ENCODE measurements at places on chromosomes 5 and 9.
A peak's percentile ranks its signal among the peaks of the same experiment; 100 is the strongest.

- DNase-seq = peak; percentile 27
Measured at GRCh38 chr9:117414906-117415331, at the start of gene ASTN2. ASTN2 (minus strand) TSS chr9:117415057; CDS start chr9:117414938, 119 bp downstream.

DNA sequence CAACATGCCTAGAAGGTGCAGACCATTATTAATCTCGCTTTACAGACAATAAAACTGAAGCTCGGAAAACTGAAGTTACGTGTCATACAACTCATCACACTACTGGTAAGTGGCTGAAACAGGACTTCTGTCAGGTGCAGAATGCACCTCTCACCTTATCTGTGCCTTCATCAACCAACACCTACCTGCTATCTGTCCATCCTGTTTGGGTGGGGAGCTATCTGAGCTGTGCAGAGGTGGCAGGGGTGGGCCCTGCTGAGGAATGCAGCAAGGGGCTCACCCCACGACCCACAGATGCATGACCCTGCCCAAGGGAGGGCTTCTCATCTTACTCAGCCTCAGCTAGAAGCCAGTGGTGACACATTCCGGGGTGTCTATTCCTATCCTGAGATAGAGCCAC is 81.6 kb downstream of the SLIT3 start:
- no peak for DNase-seq

DNA sequence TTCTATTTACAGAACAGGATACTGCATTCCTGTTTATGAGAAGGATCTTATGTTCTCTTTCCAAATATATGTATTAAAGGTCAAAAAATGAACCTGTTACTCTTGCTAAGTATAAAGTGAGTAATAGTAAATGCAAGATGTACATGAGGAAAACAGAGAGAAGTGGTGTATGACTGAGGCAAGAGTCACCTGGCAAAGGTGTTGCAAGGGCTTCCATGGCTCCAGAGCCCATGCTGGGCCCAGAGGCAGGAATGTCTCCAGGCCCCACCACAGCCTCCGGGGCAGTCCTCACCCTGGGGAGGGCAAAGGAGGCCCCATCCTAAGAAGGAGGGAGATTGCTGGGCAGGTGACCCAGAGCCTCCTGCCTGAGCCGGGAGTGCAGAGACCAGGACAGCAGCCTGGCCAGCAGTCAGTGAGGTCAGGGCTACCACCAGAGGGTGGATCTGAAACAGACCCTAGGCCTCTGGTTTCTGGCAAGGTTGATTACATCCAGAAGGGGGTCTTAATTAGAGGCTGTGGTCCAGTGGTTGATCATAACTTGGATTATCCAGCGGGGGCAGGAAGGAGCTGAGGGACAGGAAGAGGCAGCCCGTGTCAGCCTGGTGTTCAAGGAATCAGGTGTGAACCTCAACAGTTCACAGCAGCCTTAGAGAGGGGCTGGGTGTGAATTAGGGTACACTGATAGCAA is 57.3 kb upstream of the CPLX2 start:
- DNase-seq = peak; percentile 65

- DNase-seq = no peak
Measured at GRCh38 chr9:89850153-89850552, 245.3 kb downstream of the GADD45G start.

- no peak for DNase-seq
Measured at GRCh38 chr9:133355881-133356357, 368 bp downstream of the SURF1 start.

GRCh38 chr5:107248066-107248695 is 422.6 kb downstream of the EFNA5 start:
- DNase-seq = peak; percentile 63

DNA sequence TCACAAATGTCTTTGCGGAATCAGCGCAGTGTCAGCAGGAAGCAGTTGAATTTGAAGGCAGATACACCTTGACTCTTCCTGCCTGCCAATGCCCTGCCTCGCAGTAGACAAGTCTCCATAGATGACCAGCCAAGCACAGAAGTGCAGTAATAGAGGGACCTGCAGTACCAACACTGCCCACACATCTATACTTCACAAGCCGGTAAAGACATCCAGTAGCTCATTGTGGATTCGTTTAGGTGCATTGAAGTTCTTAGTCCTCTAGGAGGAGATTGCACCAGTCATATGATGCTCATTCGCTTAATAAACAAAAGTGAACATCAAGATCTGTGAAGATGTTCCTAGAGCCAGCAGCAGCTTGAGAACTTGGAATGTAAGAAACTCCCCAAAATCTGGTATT is 7.1 kb upstream of the IFNA2 start:
- no peak for DNase-seq

- peak; percentile 34 for DNase-seq
Measured at GRCh38 chr9:113151696-113152630, 1.2 kb downstream of the SLC31A2 start.

GRCh38 chr5:109844148-109844547 is 154.4 kb downstream of the MAN2A1 start:
- peak; percentile 21 for DNase-seq

DNA sequence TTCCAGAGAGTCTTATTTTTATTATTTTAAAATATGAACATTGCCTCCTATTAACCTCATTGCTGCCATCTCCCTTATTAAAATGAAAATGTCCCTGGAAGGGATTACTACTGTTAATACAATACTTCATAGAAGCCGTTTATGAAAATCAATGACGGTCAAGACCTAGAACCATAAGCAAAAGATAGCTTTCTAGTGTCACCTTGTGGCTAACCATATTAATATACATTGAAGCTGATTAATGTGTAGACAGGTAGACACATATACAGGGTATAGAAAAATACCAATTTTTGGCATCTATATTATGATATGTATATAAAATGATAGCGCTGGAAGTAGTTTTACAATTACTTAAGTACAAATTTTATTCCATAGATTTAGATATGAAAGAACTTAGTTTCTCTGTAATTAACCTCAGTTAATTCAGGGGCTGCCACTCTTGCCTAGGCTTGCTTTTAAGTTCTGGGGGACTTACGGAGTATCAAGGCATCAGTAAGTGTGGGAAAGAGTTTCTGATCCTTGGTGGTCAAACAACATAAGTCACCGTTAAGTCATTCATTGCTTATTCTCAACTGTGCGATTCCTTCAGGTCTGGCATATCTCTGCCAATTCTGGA is 2.5 kb upstream of the YTHDC2 start:
- peak; percentile 53 for DNase-seq

DNA sequence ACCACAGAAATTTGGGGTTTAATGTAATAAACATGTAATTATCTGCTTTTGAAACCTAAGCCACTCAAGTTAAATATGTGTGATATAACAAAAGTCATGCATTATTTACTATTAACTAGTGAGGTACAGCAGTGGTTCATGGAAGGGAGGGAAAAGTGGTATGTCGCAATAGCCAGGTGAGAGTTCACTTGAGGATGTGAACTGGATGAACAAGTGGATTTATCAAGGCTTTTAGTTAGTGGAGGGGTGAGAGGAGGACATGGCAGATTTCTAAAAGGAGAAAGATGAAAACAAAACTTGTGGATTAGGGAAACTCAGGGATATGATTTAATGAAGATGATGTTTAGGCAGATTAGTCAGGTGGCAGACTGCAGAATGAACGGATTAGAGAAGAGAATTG is 141.3 kb upstream of the NFIB start:
- DNase-seq = no peak

DNA sequence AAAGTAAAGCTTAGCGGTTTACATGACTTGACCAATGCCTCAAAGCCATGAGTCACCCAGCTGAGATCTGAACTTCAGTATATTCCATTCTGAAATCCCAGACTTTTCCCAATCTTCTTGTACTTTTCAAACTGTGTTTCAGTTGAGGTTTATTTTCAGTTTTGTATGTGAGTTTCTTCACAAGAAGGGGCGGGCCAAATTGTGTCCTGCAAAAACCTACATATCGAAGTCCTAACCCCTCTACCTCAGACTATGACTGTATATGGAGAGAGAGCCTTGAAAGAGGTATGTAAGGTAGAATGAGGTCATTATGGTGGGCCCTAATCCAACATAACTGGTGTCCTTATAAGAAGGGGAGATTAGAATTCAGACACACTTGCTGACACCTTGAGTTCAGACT is 666 bp upstream of the TLR4 start:
- DNase-seq = no peak

DNA sequence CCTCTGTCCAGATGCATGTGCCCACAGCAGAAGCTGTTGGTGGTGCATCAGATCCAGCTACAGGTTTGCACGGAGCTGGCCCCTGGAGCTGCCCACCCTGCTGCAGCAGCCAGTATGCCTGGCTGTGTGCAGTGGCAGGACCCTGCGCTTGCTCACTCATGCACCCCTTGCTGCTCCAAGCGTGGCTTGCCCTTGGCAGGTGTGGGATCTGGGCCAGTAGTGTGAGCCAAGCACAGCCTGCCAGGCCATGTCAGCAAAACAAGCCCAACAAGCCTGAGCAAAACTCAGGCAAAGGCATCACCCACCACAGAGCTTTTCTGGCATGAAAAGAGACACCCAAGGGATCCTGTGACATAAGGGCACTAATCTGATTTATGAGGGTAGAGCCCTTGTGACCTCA is 18.3 kb upstream of the ECPAS start:
- no peak for DNase-seq

DNA sequence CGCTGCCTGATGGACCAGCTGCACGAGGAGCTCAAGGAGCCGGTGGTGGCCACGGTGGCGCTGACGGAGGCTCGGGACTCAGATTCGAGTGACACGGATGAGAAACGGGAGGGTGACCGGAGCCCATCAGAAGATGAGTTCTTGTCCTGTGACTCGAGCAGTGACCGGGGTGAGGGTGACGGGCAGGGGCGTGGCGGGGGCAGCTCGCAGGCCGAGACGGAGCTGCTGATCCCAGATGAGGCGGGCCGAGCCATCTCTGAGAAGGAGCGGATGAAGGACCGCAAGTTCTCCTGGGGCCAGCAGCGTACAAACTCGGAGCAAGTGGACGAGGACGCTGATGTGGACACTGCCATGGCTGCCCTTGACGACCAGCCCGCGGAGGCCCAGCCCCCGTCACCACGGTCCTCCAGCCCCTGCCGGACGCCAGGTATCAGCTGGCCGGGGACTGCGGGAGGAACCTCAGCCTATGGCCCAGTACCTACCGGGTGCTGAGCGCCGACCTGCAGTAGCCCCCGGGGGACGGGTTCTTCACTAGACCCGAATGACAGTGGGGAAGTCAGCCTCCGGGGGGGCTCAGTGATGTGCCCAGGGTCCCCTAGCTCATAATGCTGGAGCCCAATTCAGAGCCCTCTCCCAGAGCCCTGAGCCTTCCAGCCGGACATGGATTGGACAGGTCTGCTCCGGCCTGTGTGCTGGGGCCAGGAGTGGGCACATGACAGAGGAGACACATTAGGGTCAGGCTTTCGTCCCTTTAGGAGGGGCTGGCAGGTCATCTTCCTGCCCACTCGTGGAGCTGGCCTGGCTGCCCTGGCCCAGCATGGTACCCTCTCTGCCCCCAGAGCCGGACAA is 33.0 kb downstream of the USP20 start:
- no peak for DNase-seq

- DNase-seq = no peak
Measured at GRCh38 chr5:173743641-173744343, 127.3 kb upstream of the BOD1 start.

- no peak for DNase-seq
Measured at GRCh38 chr5:93257616-93258015, 323.4 kb downstream of the NR2F1-AS1 start.

DNA sequence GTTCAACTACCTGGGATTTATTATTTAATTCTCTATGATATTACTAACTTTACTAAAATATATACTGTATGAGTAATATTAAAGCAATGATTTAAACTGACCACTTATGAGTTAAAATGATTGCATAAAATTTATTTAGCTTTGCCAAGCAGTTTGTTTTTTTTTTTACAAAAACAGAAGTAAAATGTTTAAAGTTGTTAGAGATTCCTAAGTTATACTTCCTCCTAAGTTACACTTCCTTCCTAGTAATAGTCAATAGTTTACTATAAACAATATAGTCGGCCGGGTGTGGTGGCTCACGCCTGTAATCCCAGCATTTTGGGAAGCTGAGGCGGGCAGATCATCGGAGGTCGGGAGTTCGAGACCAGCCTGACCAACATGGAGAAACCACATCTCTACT is 23.7 kb upstream of the LRRC19 start:
- no peak for DNase-seq

GRCh38 chr9:87157366-87158031 is 210.2 kb upstream of the GAS1 start:
- DNase-seq = peak; percentile 21

DNA sequence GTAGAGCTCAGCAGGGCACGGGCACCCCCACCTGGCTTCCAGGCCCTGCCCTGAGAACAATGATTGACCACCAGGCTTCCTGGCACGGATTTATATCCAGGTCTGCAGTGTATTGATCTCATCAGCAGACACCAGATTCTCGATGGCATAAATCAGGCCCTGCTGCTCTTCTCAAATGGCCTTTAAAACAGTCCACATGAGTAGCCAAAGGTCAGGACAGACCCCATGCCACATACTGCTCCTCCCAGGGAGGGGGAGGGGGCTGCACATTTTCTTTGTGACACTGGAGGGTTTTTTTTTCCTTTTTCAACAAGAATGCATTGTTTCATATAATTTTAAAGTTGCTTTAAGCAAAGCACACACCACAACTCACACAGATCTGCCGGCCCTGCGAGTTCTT is 85.4 kb downstream of the SEMA4D start:
- no peak for DNase-seq

GRCh38 chr9:122095010-122095767 is 2.1 kb upstream of the TTLL11 start:
- DNase-seq = peak; percentile 42

DNA sequence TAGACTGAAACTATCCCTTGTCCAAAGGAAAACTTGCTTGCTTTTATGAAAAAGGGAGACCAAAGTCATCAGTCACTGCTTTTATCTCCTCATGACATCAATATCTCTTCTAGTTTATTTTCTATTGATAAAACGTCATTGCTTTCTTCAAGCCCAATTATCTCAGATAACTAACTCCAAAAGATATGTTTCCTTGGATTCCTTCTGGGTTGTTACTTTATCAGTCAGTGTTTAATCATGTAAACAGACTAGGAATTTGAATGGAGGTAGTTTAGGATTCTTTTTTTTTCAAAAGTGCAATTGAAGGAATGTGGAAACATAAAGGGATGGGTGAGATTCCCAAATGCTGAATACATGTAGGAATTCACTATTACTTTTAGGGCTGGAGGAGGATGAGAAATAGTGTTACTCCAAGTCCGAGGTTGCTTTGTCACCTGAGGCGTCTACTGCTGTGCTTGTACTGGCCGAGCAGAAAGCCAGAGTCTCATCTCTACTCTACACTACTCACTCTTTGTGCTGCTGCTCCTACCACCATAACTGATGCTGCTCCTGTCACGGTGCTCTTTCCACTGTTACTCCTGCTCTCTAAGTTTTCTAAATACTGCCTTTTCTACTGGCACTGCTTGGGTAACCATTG is 1697.1 kb upstream of the NUDT12 start:
- DNase-seq = no peak

GRCh38 chr9:32426278-32426939 is 42.0 kb downstream of the ACO1 start:
- DNase-seq = no peak

GRCh38 chr9:14907360-14907685 is 2.9 kb downstream of the FREM1 start:
- no peak for DNase-seq

DNA sequence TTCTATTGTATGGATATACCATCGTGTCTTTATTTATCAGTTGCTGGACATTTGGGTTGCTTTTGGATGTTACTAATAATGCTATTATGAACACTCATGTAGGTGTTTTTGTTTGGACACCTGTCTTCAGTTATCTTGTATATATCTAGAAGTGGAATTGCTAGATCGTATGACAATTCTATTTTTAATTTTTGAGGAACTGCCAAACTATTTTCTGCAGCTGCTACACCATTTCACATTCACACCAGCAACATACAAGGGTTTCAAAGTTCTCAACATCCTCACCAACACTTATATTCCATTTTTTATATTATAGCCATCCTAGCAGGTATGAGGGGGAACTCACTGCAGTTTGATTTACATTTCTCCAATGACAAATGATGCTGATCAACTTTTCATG is 324.6 kb downstream of the CAAP1 start:
- no peak for DNase-seq

All from RWPE1 (cell line).